ENCODE measurements at places on chromosomes 1 and 21.

- DNase-seq = peak; percentile 78
Observed at GRCh38 chr1:155911156-155912055, at the start of gene RIT1. Gene RIT1 (minus strand): TSS chr1:155911349. CDS start chr1:155910761, 588 bp downstream.

DNA sequence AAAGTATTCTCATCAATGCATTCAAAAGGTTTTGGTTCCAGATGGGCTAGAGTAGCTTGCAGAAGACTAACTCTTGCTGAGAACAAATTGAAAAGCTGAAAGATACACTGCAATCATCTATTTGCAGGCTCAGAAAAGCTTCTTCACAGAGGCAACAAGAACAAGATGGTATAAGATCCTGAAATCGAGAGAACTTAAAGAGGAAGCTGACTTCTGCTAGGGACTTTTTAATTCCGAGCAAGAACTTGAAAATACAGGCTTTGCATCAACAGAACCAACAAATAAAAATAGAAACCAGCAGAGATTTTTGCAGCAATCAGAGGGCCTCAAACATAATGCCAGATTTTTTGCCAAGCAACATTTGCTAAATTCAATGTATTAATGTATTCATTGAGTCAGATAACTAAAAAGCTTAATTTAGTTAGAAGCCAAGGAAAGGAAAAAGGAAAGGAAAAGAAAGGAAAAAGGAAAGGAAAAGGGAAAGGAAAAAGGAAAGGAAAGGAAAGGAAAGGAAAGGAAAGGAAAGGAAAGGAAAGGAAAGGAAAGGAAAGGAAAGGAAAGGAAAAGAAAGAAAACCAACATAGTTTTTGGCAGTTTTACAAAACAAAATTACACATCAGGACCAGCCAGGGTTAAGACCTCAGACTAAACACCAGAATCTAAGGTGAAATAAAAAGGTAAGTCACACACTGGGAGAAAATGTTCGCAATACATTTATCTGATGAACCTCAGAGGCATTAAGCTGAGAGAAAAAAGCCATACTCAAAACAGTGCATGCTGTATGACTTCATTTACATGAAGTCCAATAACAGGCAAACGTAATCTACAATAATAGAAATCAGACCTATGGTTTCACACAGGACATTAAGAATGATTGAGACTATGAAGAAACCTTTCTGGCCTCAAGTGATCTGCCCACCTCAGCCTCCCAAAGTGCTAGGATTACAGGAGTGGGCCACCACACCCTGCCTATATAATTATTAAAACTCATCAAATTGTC, 42.6 kb downstream of the FAF1 start:
- no peak for DNase-seq

DNA sequence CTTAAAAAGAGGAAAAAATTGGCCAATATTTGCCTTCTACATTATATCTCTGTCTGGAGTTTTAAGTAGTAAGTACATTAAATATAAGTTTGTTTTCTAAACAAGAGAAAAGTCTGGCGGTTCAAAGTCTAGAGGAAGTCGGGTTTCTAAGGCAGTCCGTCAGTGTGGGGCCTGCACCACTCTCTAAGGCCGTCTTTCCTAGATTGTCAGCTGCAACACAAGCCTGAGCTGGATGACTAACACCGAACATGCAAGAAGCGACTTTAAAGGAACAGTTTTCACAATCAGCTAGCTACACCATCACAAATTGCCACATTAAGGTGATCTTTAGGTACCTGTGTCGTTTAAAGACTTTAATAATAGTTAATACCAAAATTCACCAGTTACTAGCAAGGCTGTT, 19.6 kb downstream of the CCSAP start:
- no peak for DNase-seq

GRCh38 chr1:195908121-195908520, 700.1 kb downstream of the KCNT2 start:
- DNase-seq = no peak

DNA sequence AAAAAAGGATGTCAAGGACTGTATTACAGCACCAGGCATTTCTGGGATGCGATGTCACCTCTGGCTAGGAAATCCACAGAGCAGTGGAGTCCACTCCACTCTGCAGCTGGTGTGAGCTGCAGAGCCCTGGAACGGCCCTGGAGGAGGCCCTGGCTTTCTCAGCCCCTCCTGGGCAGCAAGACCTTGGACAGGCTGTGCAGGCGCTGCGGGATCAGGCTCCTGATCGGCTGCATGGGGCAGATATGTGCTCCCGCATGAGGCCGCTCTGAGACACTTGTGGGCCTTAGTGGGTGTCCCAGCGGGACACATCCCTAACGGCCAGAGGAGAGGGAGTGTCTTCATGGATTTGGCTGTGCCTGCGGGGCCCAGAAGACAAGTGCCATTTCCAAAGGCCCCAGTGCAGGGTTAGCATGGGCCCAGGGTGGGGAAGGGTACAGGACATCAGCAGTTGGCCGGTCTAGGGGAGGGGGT, 6.2 kb downstream of the DNMT3L start:
- no peak for DNase-seq

GRCh38 chr1:182718311-182718710, 33.9 kb upstream of the RGS8 start:
- no peak for DNase-seq

GRCh38 chr1:18154430-18155194, 47.0 kb downstream of the IGSF21 start:
- DNase-seq = no peak

DNA sequence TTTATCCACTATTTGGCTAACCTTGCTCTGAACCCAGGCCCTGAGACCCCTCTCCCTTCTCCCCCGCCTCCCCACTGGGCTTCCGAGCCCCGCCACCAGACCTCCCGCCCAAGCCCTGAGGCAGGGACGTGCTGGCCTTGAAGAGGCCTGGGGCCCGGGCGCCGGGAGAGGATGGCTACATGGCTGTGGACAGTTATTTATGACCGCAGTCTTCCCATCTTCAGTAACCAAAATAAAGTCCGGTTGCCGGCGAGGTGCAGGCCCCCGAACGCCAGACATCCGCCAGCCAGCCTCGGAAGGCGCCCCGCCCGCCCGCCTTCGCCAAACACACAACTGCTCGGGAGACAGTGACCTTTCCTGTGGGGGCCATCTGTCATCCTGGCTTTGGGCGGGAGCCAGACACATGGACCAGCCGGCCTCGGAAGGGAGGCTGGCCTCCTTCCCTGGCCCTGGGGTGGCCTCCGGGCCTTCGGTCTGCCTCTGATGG, 69.0 kb downstream of the DHRS3 start:
- DNase-seq = peak; percentile 38

DNA sequence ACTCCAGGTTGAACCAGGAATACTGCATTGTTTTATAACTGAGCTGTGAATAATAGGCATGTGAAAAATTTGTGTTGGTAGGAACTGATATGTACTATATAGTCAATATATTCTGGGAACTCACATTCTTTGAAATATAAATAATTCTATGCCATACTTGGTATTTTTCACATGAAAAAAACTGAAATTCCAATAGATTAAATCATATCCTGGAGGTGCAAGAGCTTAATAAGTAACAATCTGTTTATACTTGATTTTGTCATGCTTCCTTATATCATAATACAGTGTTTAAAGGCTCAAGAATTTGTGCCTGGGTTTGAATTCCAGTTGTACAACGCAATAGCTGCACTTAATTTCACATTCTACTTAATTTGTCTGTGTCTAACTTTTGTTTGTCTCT, 387.0 kb downstream of the USP25 start:
- no peak for DNase-seq

DNA sequence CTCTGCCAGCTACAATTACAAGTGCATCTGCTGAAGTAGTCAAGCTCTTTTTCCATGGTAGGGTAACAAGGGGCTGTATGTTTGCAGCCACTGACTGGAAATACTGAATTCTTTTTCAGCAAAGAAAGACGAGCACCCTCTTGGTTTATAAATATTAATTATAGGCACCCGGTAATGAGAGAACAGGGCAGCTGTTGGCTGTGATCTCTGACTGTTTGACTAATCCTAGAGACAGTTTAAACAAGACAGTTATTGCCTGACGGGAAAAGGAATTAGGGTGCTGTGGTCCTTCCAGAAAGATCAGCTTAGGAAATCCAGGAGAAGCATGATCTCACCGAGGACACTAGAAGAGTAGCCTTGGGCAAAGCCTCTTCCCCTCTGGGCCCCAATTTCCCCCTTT, 183.7 kb upstream of the ZC3H12A start:
- DNase-seq = no peak

- DNase-seq = no peak
Observed at GRCh38 chr1:23039308-23039826, 20.1 kb downstream of the KDM1A start.

- DNase-seq = no peak
Observed at GRCh38 chr1:106223213-106223612, 833.3 kb upstream of the PRMT6 start.

DNA sequence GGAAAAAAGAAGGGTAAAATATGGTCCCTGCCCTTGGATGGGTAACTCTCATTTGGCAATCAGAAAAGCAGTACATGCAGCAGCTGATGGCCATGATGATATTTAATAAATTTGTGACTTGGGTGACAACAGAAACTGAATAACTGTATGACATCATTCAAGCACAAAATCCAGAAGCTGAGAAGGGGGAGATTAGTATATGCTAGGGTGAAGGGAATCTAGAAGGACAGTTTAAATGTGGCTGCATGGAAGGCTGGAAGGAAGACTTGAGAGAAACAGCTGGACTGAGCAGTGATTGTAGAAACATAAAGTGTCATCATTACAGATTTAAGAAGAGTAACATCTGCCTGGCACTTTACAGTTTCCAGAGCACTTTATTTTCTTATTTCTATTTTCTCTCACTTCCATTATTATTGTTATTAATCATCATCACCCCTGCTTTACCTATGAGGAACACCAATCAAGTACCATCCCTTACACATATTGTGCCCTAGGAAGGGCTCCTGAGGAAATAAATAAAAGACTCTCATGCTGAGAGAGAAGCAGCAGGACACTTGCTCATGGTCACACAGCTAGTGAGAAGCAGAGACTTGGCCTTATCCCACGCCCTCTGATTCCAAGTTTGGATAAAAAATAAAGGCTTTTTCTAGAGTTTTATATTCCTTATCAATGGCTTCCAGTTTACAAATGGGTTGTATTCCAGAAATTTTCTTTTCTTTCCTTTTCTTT, 207.2 kb downstream of the PBX1 start:
- no peak for DNase-seq

DNA sequence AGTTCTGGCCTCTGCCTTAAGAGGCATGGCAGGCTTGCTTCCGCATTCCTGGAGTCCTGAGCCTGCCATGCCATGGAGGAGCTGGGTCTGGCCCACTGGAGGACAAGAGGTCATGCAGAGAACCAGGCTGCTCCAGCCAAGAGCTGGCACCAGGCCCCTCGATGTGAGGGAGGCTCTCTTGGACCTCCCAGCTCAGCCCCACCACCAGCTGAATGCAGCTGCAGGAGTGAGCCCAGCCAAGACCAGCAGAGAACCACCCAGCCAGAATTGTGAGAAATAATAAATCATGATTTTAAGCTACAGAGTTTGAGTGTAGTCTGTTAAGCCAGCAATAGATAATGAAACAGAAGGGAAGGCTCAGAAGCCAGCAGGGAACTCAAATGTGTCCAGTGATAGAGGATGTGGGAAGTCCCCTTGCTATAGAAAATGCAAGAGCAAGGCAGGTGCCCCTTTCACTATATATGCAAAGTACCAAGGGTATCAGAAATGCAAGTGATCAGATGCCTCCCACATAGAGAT, 118.4 kb downstream of the HIVEP3 start:
- DNase-seq = no peak

- DNase-seq = no peak
Observed at GRCh38 chr1:11772458-11772857, 10.5 kb downstream of the C1orf167 start.

GRCh38 chr1:186541003-186541402, 80.1 kb upstream of the PDC start:
- no peak for DNase-seq
